ENCODE measurements at places on chromosomes 2 and 18. TPM values are rescaled to one million over a fixed set of nuclear protein-coding genes. Genes with fewer than 3 reads are reported as not detected.

GRCh38 chr2:199370150-199370780 is 87.5 kb downstream of the SATB2 start:
- no peak for DNase-seq

DNA sequence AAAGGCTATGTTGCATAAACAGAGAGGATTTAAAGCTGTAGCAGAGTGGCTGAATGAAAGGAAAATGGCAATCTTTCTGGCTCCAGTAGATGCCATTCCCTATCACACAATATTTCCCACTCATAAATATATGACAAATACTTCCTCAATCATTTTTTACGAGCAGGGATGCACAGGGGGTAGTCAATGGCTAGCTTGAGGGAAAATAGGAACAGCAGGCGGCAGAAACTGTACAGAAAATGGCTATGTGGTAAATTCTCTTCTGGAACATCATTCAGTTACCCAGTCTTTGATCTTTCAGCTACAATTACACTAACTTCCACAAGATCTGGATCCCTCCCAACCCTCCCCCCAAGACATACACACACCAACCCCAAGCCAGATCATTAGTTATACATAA is 127.2 kb downstream of the OLA1 start:
- no peak for DNase-seq

DNA sequence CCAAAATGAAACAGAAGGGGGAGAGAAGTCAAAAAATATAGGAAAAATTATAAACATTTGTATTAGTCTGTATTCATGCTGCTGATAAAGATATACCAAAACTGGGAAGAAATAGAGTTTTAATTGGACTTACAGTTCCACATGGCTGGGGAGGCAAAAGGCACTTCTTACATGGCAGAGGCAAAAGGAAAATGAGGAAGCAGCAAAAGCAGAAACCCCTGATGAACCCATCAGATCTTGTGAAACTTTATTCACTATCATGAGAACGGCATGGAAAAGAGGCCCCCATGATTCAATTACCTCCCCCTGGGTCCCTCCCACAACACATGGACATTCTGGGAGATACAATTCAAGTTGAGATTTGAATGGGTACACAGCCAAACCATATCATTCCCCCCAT is 79.1 kb downstream of the ZRANB3 start:
- no peak for DNase-seq

GRCh38 chr2:133271105-133271504 is 297.2 kb downstream of the NCKAP5 start:
- DNase-seq, result peak; percentile 13

DNA sequence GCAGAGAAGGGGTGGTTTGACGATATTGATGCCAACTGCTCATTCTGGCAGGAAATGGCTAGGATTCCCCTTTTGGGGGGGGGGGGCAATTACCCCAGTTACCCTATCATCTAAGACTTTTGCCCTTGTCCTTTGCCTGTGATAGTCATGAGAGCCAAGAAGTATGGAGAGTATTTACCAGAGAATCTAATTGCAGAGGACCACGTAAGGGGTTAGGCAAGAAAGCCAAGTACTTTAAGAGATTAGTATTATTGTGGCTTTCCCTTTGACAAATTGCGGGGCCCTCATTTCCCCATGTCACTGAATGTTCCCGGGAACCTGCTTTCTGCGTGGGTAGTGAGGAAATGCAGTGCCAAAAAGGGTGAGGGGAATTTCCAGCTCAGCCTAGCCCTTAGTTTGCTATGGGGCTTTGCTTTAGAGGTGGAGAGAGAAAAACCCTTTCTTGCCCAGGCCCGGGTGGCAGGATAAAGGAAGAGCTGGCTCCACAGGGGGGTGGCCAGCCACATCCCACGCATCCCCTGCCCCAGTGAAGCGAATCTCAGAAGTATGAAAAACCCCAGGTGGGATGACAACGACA is 1.5 kb downstream of the AQP4 start:
- DNase-seq, result no peak

DNA sequence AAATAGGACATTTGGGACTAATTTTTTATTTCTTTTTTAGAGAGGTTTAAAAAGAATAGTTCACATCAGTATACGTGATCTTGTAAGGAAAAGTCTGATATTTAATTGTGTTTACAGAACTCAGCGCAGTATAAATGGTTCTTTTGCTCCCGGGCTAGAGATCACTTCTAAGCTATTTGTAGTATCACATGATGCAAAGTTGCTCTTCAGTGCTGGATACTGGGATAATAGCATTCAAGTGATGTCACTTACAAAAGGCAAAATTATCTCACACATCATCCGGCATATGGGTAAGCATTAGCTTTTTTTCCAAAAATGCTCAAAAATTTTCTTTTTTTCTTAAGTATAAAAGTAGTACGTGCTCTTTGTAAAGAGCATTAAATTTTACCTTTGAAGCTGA is 37.4 kb upstream of the CYP20A1 start:
- DNase-seq, result no peak

GRCh38 chr18:74115046-74115445 is 32.6 kb downstream of the FBXO15 start:
- no peak for DNase-seq

- no peak for DNase-seq
These were observed 34.3 kb upstream of the PIEZO2 start for GRCh38 chr18:11183637-11184036.

DNA sequence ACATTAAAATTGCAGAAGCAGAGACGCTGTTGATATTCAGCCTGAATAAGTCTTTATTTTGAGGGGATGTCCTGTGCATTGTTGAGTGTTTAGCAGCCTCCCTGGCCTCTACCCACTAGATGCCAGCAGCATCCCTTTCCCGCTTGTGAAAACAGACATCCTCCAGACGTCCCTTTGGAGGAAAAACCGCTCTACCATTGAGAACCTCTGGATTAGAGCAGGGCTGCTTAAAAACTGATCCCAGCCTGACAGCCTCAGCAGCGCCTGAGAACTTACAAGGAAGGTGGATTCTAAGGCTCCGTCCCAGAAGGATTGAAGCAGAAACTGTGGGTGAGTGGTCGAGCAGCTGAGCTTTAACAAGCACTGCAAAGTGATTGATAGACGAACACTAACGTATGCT is 349.7 kb downstream of the CYRIA start:
- DNase-seq, result no peak

DNA sequence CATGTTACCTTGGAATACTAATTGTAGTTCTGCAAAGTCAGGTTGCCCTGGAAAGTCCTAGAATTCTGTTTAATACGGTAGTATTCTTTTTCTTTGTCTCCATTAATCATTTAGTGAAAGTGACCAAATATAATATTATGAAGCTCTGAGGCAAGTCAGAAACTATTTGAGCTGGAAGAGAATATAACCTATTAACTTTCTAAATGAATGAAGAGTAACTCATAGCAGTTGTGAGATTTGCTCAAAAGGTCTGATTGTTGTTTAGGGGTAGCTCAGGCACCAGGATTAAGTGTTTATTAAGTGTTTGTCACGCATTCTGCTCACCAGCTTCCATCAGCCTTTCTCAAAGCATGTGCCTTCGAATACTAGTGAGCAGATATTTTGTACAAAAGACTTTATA is 46.7 kb upstream of the SERPINE2 start:
- DNase-seq, result no peak

RFX8 gene
- 0.41 TPM for total RNA-seq

TXNDC2 gene
- 0.18 TPM for total RNA-seq

APLF gene
- total RNA-seq, result 3.6 TPM

RIT2 gene
- not detected for total RNA-seq

SPHKAP gene
- 0.18 TPM for total RNA-seq

BUB1 gene
- 10.9 TPM for total RNA-seq
